CD8-positive, alpha-beta memory T cell (primary cell): ENCODE measurements at places on chromosomes 4 and X.

GRCh38 chr4:77194366-77194765 is 37.4 kb downstream of the CCNG2 start:
- DNase-seq: no peak

DNA sequence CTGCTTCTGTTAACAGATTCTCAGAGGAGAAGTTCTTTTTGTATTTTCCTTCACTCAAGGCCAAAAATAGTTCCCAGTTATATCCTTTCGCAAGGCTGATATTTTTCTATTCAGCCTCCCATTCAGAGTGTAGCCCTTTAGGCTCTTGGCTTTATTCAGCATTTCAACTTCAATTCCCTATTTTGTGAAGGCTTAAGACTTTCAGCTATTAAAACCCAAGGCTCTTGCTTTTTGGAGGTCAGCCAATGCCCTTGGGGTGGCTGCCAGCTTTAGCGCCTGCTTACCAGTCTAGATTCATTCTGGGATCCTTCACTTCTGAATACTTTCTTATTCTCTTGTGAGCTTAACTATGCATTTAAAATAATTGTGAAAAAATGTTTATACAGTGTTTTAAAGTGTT is 57.3 kb upstream of the ADGRA3 start:
- DNase-seq: no peak

DNA sequence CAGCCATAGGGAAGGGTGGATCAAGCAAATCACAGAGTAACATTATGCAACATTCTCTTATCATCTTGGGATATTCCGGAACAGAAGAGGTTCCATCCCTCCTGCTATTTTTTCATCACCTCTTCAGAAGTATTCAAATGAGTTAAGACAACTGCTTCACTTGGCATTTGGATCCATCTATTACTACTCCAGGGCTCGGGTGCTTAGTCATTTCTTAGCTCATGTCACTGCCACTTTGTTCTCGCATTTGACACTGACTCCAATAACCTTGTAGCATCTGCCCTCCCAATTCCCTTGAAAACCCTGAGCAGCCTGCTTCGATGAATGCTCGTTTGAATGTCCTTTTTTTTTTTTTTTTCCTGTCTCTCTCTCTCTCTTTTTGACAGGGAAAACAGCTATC is 114.9 kb downstream of the PPARGC1A start:
- no peak for DNase-seq

- DNase-seq: no peak
Measured at GRCh38 chr4:66052426-66052825, 382.1 kb upstream of the EPHA5 start.

GRCh38 chr4:13329963-13330362 is 154.2 kb downstream of the RAB28 start:
- no peak for DNase-seq

- no peak for DNase-seq
Measured at GRCh38 chr4:102447413-102447812, 53.7 kb upstream of the NFKB1 start.
